ENCODE measurements at places on chromosomes 2 and 18.

- no peak for DNase-seq
Observed at GRCh38 chr2:63064197-63064596, 13.6 kb downstream of the OTX1 start.

DNA sequence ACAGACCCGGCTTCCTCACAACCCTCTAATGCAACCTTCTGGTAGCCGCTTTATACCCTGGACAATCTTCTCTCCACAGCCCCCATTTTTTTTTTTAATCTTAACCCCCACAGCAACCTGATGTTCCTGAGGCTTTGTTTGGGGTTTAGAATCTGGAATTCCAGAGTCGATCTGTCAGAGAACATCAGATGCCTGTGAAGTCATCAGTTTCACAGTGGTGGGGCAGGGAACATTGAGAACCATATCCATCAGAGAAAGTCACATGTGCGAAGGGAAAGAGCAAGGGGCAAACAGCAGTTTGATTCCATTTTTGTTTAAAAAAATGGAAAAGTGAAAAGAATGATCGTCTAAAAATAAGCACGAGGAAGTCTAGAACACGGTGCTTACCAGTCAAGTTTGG is 20.6 kb downstream of the NPAS2 start:
- no peak for DNase-seq

DNA sequence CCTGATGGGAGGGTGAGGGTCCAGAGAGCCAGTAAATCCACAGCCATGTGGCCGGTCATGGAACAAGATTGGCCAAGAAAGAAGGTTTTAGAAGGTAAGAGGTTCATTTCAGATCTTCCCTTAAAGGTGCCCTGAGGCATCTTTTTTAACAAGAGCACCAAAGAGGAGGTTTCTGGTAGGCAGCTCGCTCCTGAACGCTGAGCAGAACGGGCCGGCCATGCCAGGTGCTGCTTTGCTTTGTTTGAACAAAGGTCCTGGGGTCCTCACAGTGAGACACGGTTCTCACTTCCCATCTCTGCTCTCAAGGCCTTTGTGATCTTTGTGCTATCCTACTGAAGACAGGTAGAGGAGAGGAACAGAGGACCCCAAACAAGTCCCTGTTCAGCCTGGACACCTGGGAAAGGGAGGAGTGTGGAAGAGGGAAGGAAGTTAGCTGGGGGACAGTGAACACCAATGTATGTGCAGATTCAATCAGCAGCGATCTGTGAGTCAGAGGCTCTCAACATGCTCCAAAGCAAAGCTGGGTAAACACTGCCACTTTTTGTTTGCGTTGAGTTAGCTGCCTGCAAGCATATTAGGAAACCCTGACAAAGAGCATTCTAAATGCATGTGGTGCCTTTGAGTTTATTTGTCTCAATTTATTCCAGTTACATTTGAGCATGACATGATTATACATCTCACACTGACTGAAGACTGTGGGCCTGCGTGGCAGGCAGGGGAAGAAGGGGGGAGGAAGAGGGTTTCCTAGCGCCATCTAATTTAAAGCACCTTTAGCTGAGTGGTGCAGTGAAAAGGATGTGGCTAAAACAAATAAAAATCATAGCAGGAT is 102.4 kb downstream of the ASB1 start:
- no peak for DNase-seq

- DNase-seq, result no peak
Observed at GRCh38 chr2:161246281-161246680, 61.9 kb upstream of the PSMD14 start.

- DNase-seq, result no peak
Observed at GRCh38 chr18:49626842-49627467, 65.1 kb downstream of the LIPG start.

- DNase-seq, result no peak
Observed at GRCh38 chr2:226881287-226881686, 45.4 kb downstream of the RHBDD1 start.

GRCh38 chr2:176427549-176427948 is 158.3 kb downstream of the MTX2 start:
- no peak for DNase-seq

DNA sequence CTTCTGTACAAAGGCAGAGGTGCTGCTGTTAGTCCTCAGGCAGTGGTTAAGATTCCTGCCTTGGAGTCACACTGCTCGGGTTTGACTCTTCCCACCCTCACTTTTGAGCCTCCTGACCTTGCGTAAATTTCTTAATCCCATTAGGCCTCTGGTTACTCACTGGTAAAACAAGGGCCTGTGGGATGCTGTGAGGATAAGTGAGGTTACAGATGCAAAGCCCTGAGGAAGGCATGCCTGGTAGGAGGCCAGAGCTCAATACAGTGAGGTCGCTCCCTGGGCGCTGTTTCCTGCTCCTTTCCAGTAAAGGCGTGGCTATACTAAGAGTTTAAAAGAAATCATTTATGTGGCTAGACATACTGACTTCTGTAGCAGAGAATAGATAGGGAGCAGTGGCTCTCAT is 127.5 kb upstream of the TMEM200C start:
- no peak for DNase-seq

DNA sequence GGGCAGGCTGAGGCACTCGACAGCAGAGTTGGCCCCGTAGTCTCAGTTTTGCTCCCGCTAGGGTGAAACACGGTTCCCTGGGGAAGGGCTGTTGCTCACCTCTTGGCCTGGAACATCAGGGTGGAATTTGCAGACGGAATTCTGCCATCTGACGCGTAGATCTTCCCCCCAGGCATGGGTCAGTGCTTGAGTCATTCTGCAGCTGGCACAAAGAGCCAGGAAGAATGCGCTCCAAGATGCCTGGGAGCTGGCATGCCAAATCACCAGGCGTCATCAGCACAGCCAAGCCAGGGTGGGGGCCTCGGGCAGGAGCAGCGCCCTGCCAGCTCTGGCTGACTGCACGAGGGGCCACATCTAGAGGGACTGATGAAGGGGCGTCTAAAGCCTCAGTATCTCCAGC is 42.7 kb downstream of the ODC1 start:
- no peak for DNase-seq

DNA sequence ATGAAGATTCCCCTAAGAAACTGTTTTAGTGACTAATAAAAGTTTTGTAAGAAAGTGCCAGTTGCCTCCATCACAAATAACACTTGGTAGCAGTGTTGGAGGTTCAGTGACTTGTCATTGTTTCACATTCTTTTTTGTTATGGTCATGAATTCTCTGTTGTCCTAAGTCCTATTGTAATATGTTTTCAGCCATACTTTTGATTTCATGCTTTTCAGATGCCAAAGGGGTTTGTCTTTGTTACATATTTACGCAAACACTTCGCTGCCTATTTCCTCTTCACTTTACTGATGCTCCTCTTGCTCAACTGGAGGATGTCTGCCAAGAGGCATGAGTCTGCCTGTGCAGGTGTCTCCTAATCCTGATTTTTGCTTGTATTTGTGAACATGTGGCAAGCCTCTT is 66.6 kb downstream of the PHLPP1 start:
- no peak for DNase-seq

DNA sequence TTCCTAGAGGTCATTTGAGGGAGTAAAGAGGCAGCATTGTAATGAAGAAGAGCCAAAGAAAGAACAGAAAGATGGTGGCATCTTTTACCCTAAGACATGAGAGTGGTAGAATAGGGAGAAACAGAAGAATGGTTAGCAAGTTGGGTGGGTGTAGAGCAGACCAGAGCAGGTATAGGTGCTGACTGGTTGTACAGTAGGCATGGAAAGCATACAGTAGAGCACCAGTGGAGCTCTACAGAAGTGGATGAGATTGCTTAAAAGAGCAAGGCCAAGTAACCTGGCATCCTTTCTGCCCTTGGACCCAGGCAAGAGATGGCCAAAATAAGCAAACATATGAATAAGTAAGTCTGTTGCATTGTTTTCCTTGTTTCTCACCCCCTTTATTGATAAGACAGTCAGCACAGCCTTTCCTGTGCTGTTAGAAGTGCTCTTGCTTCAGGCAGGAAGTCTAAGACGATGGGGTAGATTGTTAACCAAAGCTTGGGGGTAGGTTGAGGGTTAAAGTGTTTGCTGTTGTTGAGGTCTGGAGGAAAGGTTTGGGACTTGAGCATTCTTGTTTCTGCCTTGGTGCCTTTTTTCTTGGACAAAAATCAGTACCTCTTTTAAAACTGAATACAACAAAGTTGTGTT is 76.9 kb downstream of the DIS3L2 start:
- no peak for DNase-seq

- no peak for DNase-seq
Observed at GRCh38 chr2:49404108-49404507, 249.8 kb upstream of the FSHR start.

- no peak for DNase-seq
Observed at GRCh38 chr18:24326211-24326610, 71.4 kb downstream of the OSBPL1A start.

DNA sequence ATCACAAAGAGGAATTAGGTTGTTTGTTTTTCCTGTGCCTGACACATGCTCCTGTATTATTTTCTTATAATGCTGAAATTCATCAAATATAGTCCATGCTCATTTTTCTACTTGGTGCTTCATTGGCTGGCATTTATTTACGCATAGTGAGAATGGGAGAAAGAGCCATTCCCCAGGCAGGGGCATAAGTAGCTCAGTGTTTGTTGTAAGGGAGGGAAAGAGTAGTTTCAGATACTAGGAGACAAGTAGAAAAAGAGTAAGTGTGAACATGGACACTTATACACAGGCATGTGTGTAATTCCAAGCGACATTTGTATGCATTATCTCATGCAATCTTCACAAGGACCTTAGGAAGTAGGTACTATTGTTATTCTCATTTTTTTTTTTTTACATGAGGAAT is 111.9 kb upstream of the UGP2 start:
- DNase-seq, result no peak

- DNase-seq, result no peak
Observed at GRCh38 chr2:224969633-224970260, 72.5 kb downstream of the DOCK10 start.
